ENCODE measurements at places on chromosomes 7 and 10. TPM values are rescaled to one million over a fixed set of nuclear protein-coding genes. Genes with fewer than 3 reads are reported as not detected.

The TSPAN33 gene
- 5.5 TPM for total RNA-seq

The KAZALD1 gene
- 0.55 TPM for total RNA-seq

The AKR1C1 gene
- 0.97 TPM for total RNA-seq

The TBXAS1 gene
- total RNA-seq, result 1.7 TPM

The TRIL gene
- not detected for total RNA-seq

DNA sequence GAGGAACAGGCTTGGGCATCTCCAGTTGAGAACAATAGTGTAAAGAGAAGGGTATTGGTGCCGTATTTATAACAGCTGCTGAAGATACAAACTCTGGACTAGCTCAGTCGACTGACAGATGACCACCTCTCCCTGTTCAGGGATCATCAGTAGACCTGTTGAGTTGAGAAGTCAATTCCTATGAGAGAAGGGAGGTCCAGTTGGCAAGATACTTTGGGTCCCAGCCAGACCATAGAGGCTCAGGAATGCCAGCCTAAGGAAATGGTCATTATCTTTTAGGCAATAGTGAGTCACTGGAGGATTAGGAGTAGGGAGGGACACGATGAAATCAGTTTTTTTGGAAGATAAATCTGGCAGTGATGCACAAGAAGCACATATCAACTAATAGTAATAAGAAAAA, 202.9 kb downstream of the TRIL start:
- no peak overlapping the region for H3K27ac ChIP-seq
- H3K36me3 ChIP-seq, result no peaks in the 10 kb centered on the region
- DNase-seq, result no peak
- no peaks in the 10 kb centered on the region for H3K4me1 ChIP-seq

GRCh38 chr10:6868036-6868725, 288.1 kb upstream of the PRKCQ start:
- no peaks in the 10 kb centered on the region for H3K4me1 ChIP-seq
- DNase-seq, result no peak
- no peak overlapping the region for H3K4me3 ChIP-seq
- no peaks in the 10 kb centered on the region for H3K36me3 ChIP-seq

DNA sequence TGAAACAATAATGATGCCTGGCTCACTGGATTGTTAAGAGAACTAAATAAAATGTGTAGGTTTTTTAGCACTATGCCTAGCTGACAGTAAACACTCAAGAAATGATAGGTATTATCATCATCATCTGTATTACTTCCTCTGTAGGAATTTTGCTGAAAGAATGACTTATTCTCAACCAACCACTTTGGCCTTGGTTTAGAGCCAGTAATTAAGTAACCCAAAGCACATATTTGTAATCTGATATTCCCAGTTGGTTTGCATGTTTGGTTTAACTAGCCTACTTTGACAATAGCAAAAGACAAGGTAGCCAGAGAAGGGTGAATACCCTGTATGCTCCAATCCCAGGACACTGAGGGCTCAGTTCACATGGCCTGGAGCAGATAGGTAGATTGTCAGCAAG, 34.4 kb downstream of the BCAP29 start:
- H3K4me1 ChIP-seq, result peaks cover 18% of the 10 kb centered on the region
- no peaks in the 10 kb centered on the region for H3K27me3 ChIP-seq
- H3K27ac ChIP-seq, result no peak overlapping the region
- H3K36me3 ChIP-seq, result peaks cover 53% of the 10 kb centered on the region
- H3K4me3 ChIP-seq, result no peak overlapping the region

DNA sequence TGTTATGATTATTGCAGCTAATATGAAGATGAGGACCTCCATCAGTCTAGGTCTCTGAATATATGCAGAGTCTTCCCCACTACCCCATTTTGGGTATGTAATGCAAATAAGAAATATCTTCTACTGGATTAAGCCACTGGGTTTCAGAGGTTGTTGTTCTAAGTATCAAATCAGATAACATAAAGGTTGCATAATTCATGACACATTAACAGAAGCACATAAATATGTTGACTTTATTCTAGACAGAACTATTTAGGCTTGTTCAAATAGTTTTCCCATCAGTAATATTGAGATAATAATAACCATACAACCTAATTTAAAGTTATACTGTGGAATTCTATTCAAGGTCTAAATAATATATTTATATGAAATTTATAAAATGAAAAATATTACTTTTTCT, 157.1 kb downstream of the ETV1 start:
- no peak overlapping the region for H3K4me3 ChIP-seq
- H3K36me3 ChIP-seq, result no peaks in the 10 kb centered on the region
- no peak overlapping the region for H3K27ac ChIP-seq
- H3K27me3 ChIP-seq, result no peaks in the 10 kb centered on the region

DNA sequence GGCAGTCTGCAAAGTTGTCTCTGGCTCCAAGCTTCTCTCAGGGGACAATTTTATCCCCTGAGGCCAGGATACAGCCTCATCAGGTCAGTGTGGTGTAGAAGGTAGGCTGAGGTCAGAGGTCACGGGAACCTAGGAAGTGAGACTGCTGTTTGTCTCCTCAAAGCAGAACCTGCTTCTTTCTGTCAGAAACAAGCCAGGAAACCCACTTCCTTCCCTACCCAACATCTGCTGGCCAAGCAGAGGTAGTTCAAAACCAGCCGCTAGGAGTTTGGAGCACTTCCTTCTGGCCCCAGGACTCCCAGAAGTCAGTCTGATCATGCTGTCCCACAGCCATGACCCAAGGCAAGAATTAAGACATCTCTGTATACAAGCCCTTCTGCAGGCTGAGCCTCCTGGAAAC, 12.2 kb downstream of the CLRN3 start:
- no peak overlapping the region for H3K27ac ChIP-seq
- no peak overlapping the region for H3K4me3 ChIP-seq
- no peaks in the 10 kb centered on the region for H3K36me3 ChIP-seq
- H3K27me3 ChIP-seq, result no peaks in the 10 kb centered on the region

- no peak overlapping the region for H3K4me3 ChIP-seq
- peaks cover 3% of the 10 kb centered on the region for H3K4me1 ChIP-seq
- H3K36me3 ChIP-seq, result no peaks in the 10 kb centered on the region
- no peak overlapping the region for H3K27ac ChIP-seq
- no peak for DNase-seq
- no peaks in the 10 kb centered on the region for H3K27me3 ChIP-seq
These were observed 138.9 kb downstream of the ARHGAP22 start for GRCh38 chr10:48465860-48466521.

GRCh38 chr7:47407136-47407535, 174.8 kb downstream of the TNS3 start:
- peaks cover 5% of the 10 kb centered on the region for H3K4me1 ChIP-seq
- no peak overlapping the region for H3K4me3 ChIP-seq
- H3K27me3 ChIP-seq, result no peaks in the 10 kb centered on the region
- no peak for DNase-seq
- no peak overlapping the region for H3K27ac ChIP-seq

DNA sequence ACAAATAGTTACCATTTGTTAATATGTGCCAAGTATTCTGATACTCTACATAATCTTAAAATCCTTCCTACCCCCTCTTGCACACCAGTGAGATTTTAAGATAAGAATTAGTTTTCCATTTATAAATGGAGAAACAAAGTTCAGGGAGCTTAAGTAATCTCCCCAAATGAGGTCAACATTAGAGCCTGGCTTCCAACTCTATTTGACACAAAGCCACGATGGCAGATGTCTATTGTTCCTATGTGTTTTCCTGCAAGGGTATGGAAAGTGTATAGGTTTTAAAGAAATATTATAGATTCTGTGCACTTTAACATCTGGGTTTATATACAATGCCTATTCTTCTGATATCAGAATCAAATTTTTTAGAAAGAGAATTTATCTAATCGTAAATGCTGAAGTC, 143.9 kb upstream of the SEMA3C start:
- no peaks in the 10 kb centered on the region for H3K36me3 ChIP-seq
- DNase-seq, result no peak
- no peaks in the 10 kb centered on the region for H3K4me1 ChIP-seq
- H3K27me3 ChIP-seq, result no peaks in the 10 kb centered on the region
- H3K27ac ChIP-seq, result no peak overlapping the region
